ENCODE measurements at places on chromosomes 6 and 20. TPM values are rescaled to one million over a fixed set of nuclear protein-coding genes. Genes with fewer than 3 reads are reported as not detected.

The PARD6B gene
- 3.5 TPM for total RNA-seq

The TMEM217 gene
- total RNA-seq, result 1.6 TPM

The IMPG1 gene
- total RNA-seq, result 0.37 TPM

The TSHZ2 gene
- 1.5 TPM for total RNA-seq

Measured in uterine smooth muscle cell (primary cell).